ENCODE measurements at places on chromosomes 6 and 20. TPM values are rescaled to one million over a fixed set of nuclear protein-coding genes. Genes with fewer than 3 reads are reported as not detected.
A peak's percentile ranks its signal among the peaks of the same experiment; 100 is the strongest.

DNA sequence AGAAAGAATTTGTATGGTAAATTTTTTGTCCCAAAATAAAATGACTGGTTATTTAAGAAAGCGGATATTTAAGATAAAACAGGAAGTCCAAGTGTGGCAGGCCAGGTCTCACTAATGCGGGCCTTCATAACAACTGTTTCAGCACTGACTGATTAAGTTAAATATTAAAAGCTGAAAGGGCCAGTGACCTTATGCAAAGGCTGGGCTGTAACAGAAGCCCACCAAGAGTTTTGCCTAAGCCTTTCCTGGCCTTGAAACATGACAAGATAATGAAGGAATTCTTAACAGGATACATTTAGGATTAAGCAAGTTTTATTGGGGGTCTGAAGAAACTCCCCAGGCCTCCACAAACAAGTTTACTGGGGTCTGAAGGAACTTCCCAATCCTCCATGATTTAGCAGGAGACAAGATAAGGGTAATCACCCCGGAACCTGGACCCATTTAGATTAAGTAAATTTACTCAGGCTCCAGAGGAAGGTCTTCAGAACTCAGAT is 36.3 kb downstream of the ZNF133 start:
- H3K27ac ChIP-seq, result peak overlapping the region; percentile 56
- no peaks in the 10 kb centered on the region for H3K27me3 ChIP-seq
- H3K4me1 ChIP-seq, result peaks cover 21% of the 10 kb centered on the region
- H3K4me3 ChIP-seq, result no peak overlapping the region
- no peak for DNase-seq

DNA sequence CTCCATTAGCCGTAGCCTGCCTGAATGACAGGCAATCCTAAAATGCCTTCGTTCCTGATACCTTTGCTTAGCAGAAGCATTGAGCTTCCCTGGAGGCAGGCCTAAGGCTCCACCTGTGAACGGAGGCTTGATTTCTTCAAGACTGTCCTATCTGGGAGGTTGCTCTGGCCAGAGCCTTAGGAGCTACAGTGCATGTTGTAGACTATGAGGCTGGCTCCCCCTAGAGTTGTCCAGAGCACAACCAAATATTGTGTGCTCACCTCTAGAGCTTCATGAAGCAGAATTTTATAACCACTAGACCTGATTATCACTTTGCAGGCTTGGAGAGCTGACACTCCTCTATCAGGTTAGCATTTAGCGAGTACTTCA is 217.8 kb downstream of the MAFB start:
- H3K27me3 ChIP-seq, result no peaks in the 10 kb centered on the region
- no peak overlapping the region for H3K4me3 ChIP-seq
- no peak overlapping the region for H3K27ac ChIP-seq

DNA sequence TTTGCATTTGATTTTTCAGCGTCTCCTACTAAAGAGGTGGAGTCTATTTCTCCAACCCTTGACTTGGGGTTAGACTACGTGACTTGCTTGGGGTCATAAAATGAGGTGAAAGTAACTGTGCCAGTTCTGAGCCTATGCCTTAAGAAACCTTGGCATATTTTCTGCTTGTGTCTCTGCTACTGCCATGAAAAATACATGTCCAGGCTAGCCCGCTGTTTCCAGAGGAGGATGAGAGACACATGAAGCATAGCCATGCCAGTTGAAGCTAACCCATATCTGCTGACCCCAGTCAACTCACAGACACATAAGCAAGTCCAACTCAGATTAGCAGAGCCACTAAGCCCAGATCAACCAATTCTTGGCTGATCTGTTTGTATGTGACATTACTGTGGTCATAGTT is 38.7 kb downstream of the SCP2D1 start:
- DNase-seq, result no peak
- H3K27ac ChIP-seq, result no peak overlapping the region
- no peak overlapping the region for H3K4me3 ChIP-seq
- H3K4me1 ChIP-seq, result no peaks in the 10 kb centered on the region
- H3K27me3 ChIP-seq, result no peaks in the 10 kb centered on the region

Gene SRMS
- not detected for total RNA-seq

DNA sequence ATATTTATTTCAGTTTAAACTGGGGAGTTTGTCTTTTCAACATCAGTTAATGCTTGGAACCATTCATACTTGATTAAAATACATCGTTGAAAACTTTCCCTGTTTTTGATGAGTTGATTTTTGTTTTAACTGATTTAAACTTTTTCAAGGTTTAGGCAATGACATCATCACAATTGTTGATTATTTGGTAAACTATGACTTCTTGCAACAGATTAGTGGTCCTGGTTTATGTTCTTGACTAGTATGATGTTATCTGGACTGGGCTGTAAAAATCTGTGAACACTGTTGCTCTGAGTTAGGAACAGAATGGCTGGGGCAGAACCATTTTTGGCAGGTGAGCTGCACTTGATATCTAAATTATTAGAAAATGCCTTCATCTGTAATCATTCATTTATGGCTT is at the start of gene ZC2HC1B:
Gene ZC2HC1B, plus strand, starts transcription at position 241 of the 400 bp plus-strand sequence. Its CDS starts 66 bp downstream, at position 307.
- H3K4me1 ChIP-seq, result no peaks in the 10 kb centered on the region
- DNase-seq, result no peak
- H3K27ac ChIP-seq, result peak within 1 kb of the TSS; percentile 38
- peaks cover 7% of the 10 kb centered on the region for H3K36me3 ChIP-seq

DNA sequence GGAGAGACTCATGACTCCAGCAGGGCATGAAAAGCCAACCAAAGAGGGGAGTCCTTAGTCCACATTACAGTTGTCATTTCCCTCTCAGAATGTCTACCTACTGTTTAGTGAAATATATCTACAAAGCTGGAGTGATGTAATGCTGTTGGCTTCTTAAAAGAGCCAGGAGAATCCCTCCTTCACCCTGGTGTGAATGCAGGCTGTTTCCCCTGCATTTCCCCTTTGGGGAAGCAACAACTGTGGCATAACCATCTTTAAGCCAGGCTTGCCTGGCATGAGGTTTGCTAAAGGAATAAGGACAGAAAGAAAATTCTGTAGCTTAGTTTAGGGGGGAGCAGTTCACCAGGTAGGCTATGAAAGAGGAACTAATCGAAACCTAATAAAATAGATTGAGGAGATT is 129.5 kb downstream of the CRYBG1 start:
- H3K4me1 ChIP-seq, result no peaks in the 10 kb centered on the region
- DNase-seq, result no peak
- no peaks in the 10 kb centered on the region for H3K36me3 ChIP-seq
- no peak overlapping the region for H3K4me3 ChIP-seq

- H3K36me3 ChIP-seq, result no peaks in the 10 kb centered on the region
- H3K27ac ChIP-seq, result no peak overlapping the region
- H3K4me1 ChIP-seq, result no peaks in the 10 kb centered on the region
- no peak overlapping the region for H3K4me3 ChIP-seq
Measured at GRCh38 chr20:59811681-59812171, 121.7 kb downstream of the SYCP2 start.

Gene MMS22L
- total RNA-seq, result 10.1 TPM

DNA sequence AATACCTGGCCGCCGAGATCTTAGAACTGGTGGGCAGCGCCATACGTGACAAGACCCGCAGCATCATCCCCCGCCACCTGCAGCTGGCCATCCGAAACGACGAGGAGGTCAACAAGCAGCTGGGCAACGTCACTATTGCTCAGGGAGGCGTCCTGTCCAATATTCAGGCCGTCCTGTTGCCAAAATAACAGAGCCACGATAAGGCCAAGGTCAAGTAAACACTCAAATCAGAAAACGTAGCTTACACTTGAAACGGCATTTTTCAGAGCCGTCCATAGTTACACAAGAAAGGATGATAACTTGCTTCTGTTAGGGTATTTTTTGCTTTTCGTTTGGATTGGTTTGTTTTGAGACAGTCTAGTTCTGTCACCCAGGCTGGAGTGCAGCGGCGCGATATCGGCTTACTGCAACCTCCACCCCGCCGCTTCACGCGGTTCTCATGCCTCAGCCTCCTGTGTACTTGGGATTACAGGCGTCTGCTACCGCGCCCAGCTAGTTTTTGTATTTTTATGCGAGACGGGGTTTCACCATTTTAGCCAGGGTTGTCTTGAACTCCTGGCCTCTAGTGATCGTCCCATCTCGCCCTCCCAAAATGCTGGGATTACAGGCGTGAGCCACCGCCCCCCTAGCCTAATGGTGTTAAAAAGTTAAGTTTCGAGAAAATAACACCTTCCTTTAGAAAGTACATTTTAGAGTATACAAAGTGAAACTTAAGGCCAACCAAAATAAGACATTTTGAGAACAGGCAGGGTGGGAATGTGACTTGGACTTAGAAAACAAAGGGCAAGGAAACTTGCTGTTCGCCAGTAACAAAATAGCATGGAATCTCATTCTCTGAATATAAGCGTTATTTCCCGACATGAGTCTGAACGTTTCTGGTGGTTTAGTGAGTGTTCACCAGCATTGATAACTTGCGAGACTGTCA is 42.8 kb upstream of the HFE start:
- H3K4me1 ChIP-seq, result no peaks in the 10 kb centered on the region
- no peaks in the 10 kb centered on the region for H3K27me3 ChIP-seq
- H3K27ac ChIP-seq, result no peak overlapping the region
- H3K4me3 ChIP-seq, result no peak overlapping the region

Gene HTR1E
- total RNA-seq, result 5.3 TPM

Gene TSHZ2
- 5.2 TPM for total RNA-seq

Gene NKAIN2
- 1.3 TPM for total RNA-seq

DNA sequence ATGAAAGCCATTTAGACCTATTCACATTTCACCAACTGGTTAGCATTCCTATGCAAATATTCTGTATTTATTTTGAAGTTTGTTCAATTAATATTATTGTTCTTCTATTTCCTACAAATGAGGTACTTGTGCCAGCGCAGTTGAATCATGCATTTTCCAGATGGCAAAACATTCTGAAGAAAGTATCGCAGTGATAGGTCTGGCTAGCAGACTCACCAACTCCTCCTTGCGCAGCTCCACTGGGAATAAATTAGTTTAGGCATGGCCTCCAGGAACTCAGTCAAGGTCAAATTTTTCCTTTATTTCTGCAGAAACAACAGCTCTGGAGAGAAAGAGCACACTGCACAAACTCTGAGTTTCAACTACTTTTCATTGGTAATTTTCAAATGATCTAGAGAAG is 437.7 kb downstream of the COL12A1 start:
- H3K27me3 ChIP-seq, result no peaks in the 10 kb centered on the region
- H3K4me1 ChIP-seq, result no peaks in the 10 kb centered on the region
- H3K27ac ChIP-seq, result no peak overlapping the region
- DNase-seq, result no peak
- H3K36me3 ChIP-seq, result no peaks in the 10 kb centered on the region
- no peak overlapping the region for H3K4me3 ChIP-seq

GRCh38 chr6:15904651-15905376 is 224.1 kb upstream of the MYLIP start:
- no peaks in the 10 kb centered on the region for H3K27me3 ChIP-seq
- H3K36me3 ChIP-seq, result no peaks in the 10 kb centered on the region
- no peak overlapping the region for H3K4me3 ChIP-seq
- no peak for DNase-seq
- H3K27ac ChIP-seq, result no peak overlapping the region
- peaks cover 19% of the 10 kb centered on the region for H3K4me1 ChIP-seq

- no peak overlapping the region for H3K27ac ChIP-seq
- peaks cover 24% of the 10 kb centered on the region for H3K27me3 ChIP-seq
- H3K4me1 ChIP-seq, result peaks cover 3% of the 10 kb centered on the region
- H3K4me3 ChIP-seq, result no peak overlapping the region
- DNase-seq, result no peak
Measured at GRCh38 chr20:40675599-40676221, 13.3 kb downstream of the MAFB start.

Gene OTOR
- total RNA-seq, result 0.37 TPM

GRCh38 chr20:34874094-34874654 is 1.5 kb upstream of the GGT7 start:
- no peak overlapping the region for H3K4me3 ChIP-seq
- no peaks in the 10 kb centered on the region for H3K36me3 ChIP-seq
- H3K27me3 ChIP-seq, result no peaks in the 10 kb centered on the region
- peak; percentile 89 for DNase-seq
- peak overlapping the region; percentile 89 for H3K27ac ChIP-seq

GRCh38 chr20:31806564-31807355 is 12.4 kb upstream of the MYLK2 start:
- H3K27ac ChIP-seq, result no peak overlapping the region
- no peak for DNase-seq
- no peaks in the 10 kb centered on the region for H3K36me3 ChIP-seq
- peaks cover under 1% of the 10 kb centered on the region for H3K4me1 ChIP-seq
- no peaks in the 10 kb centered on the region for H3K27me3 ChIP-seq
- H3K4me3 ChIP-seq, result no peak overlapping the region

- H3K36me3 ChIP-seq, result no peaks in the 10 kb centered on the region
- H3K4me3 ChIP-seq, result no peak overlapping the region
- DNase-seq, result no peak
- H3K27me3 ChIP-seq, result no peaks in the 10 kb centered on the region
Measured at GRCh38 chr20:20241976-20242375, 125.9 kb upstream of the INSM1 start.

Gene AAR2
- total RNA-seq, result 26.7 TPM

DNA sequence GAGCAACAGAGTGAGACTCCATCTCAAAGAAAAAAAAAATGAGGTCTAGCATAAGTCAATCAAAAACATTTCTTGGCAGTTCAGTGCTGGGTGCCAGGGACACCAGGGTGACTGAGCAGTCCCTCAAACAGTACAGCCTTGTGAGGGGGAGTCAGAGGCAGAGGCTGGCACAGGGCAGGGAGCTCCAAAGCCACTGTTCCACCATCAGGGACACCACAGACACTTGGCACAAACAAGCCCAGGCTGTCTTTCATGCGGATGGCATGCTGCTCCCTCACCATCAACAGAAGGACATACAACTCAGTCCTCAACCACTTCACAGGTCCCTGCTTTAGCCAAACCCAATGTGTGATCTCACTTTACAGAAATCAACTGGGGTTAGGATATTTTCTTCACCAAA is 36.0 kb upstream of the GRM4 start:
- H3K36me3 ChIP-seq, result no peaks in the 10 kb centered on the region
- H3K4me3 ChIP-seq, result no peak overlapping the region
- no peaks in the 10 kb centered on the region for H3K27me3 ChIP-seq
- H3K27ac ChIP-seq, result no peak overlapping the region
- no peaks in the 10 kb centered on the region for H3K4me1 ChIP-seq

- peak overlapping the region; percentile 79 for H3K27ac ChIP-seq
- no peaks in the 10 kb centered on the region for H3K36me3 ChIP-seq
- DNase-seq, result peak; percentile 71
- peaks cover 23% of the 10 kb centered on the region for H3K4me1 ChIP-seq
Measured at GRCh38 chr20:37396416-37397075, 50.6 kb downstream of the SRC start.

DNA sequence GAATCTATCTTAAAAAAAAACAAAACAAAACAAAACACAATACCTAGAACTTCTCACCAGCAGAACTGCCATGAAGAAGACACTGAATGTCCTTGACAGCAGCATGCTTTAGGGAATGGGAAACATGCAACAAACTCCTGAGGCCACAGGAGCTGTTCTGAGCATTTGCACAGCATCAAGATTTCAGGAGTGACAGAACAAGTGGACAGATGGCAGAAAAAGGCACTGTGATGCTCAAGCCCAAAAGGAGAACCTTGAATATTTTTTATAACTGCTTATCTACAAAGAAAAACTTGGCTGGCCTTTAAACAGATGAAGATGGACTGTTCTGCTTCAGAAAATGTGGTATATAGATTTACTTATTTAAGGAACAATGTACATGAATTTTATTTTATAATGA is 158.9 kb downstream of the RALGAPA2 start:
- no peak for DNase-seq
- H3K4me1 ChIP-seq, result peaks cover 7% of the 10 kb centered on the region
- no peak overlapping the region for H3K27ac ChIP-seq
- no peak overlapping the region for H3K4me3 ChIP-seq
- H3K27me3 ChIP-seq, result no peaks in the 10 kb centered on the region

Gene SLC26A8
- not detected for total RNA-seq
